ENCODE measurements at places on chromosomes 5 and 9. TPM values are rescaled to one million over a fixed set of nuclear protein-coding genes. Genes with fewer than 3 reads are reported as not detected.

DNA sequence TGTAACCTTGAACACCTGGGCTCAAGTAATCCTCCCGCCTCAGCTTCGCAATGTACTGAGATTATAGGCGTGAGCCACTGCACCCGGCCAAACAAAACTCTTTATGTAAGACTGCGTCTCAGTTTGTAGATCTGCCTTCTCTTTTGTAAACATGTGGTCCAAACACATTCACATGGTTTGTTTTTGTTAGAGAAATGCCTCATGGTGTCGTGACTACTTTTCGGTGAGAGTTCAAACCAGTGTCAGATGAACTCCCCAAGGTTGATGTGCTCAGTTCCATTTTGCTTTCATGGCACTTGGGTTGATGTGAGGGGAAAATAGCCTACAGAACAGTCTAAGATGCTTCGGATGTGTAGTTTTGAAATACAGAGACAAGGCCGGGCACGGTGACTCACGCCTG lies 231.6 kb downstream of the GOLPH3 start:
- no peak for DNase-seq

DNA sequence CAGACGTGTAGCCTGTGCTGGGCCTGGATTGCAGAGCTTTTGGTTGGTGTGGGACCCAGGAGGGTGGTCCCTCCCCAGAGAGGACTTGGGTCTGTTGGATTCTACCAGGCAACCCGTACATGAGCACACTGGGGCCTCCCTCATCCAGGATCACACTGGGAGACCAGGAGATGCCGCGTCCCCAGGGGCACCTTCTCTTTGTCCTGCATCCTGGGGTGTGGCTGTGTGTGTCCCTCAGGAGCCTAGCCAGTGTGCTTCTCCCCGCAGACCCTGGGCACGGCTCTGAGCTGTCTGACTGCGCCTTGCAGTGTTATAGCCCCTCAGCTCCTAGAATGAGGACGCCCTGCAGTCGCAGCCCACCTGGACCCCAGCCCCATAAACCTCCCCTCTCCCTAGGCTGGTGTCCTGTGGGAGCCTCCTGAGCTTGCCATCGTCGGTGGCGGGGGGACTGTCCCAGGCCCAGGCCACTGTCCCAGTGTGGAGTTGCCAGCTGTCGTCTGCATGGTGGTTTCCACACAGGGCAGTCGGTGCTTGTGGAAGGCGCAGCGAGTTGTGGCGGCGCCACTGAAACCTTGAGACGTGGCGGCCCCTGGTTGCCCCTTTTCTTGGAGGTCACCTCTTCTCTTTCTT lies 27.6 kb downstream of the CEP72 start:
- DNase-seq, result no peak

DNA sequence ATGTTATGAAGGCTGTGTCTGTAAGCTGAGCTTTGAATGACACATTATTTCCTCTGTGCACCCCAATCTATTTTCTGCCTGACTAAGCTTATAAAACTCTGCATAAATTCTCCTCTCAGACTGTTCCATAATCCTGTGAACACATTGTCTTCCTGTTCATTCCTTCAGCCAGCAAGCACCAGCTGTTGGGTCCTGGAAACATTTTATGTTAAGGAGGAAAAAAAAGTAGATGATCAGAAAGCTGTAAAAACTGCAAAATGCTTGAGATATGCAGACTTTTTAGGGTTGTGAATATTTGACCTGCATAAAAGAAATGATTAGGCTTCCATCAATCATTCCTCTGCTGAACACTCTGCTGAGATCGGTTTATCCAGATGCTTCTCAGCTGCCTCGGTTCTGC lies 1246.0 kb upstream of the DMAC1 start:
- DNase-seq, result no peak

DNA sequence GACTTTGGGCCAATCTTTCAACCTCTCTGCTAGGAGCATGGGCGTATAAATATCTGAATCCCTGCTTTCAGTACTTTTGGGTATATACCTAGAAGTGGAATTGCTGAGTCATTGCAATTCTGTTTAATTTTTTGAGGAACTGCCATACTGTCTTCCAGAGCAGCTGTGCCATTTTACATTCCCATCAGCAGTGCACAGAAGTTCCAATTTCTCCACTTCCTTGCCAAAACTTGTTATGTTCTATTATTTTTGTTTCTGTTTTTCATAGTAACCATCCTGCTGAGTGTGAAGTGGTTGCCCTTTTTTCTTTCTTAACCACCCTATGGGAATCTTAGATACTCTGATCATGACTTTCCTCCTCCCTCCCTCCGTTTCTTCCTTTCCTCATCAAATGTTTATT lies 11.1 kb upstream of the CCIN start:
- no peak for DNase-seq

DNA sequence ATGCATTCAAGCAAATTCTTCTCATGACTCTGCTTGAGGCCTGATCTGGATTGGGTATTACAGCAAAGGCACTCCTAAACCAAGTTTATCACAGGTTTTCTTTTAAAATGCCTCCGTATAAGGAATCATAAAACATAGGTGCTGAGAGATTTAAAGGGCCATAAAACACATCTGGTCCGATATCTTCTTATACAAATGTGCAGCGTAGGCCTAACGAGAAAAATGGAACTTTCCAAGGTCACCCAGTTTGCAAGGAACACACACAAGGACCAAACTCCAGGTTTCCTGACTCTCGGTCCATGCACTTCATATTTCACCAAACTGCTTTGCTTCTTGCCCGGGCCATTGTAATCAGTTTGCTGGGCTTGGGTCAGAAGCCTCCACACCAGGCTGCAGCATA lies 22.1 kb downstream of the SH3RF2 start:
- DNase-seq, result no peak

DNA sequence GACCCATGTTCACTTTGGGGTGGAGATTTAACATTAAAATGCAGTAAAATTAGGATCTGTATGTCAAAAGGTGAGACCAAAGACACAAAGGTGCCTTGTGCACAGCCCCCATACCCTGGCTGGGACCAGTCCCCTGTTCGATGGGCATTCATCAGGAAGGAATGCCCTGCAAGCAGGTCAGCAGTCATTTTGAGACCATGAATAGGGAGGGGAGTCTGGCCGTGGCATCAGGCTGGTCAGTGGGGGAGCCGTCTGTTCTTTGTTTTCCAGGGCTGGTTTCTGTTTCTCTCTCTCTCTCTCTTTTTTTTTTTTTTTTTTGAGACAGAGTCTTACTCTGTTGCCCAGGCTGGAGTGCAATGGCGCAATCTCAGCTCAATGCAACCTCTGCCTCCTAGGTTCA lies 68.9 kb upstream of the GOLM1 start:
- no peak for DNase-seq

Gene ADGRD2
- total RNA-seq, result not detected

Gene NDST1
- total RNA-seq, result 37.6 TPM

Gene CATSPER3
- not detected for total RNA-seq

Gene PCDHGA1
- total RNA-seq, result 0.33 TPM

Gene KCNV2
- total RNA-seq, result not detected

Gene VLDLR
- total RNA-seq, result 18.1 TPM

Gene SOX30
- total RNA-seq, result not detected
